ENCODE measurements at places on chromosomes 6 and 20.

DNA sequence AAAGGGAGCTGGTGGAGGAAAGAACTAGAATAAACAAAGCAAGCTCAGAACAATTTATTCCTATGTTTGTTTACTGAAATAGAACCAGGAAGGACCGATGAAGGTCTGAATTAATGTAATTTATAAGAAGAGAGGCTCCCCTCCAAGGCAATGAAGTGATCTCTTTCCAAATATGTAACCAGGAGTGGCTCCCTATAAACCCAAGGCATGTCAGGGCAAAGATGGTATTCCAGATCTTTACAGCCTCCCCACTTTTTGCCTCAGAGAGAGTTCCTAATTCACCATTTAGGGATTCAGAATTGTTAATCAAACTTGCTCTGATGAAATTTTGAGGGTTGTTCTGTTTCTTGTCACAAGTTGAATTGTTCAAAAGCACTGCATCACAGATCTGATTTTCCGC, 88.8 kb downstream of the HDGFL1 start:
- H3K4me3 ChIP-seq, result no peak overlapping the region
- no peaks in the 10 kb centered on the region for H3K27me3 ChIP-seq
- no peaks in the 10 kb centered on the region for H3K4me1 ChIP-seq
- no peak for DNase-seq
- H3K27ac ChIP-seq, result no peak overlapping the region

- no peak for DNase-seq
- no peaks in the 10 kb centered on the region for H3K27me3 ChIP-seq
- no peaks in the 10 kb centered on the region for H3K4me1 ChIP-seq
- no peak overlapping the region for H3K27ac ChIP-seq
- H3K36me3 ChIP-seq, result no peaks in the 10 kb centered on the region
These were observed 81.6 kb downstream of the FAM120B start for GRCh38 chr6:170388113-170388512.

GRCh38 chr6:142648036-142648451, 296.9 kb downstream of the HIVEP2 start:
- H3K4me3 ChIP-seq, result no peak overlapping the region
- peaks cover 23% of the 10 kb centered on the region for H3K27me3 ChIP-seq
- no peak for DNase-seq
- H3K4me1 ChIP-seq, result peaks cover 2% of the 10 kb centered on the region
- H3K27ac ChIP-seq, result no peak overlapping the region

- DNase-seq, result no peak
- H3K27ac ChIP-seq, result no peak overlapping the region
- H3K4me3 ChIP-seq, result no peak overlapping the region
- no peaks in the 10 kb centered on the region for H3K27me3 ChIP-seq
These were observed 1343.4 kb downstream of the GRIK2 start for GRCh38 chr6:102736941-102737368.
